Right atrium auricular region (tissue), 2 donors: ENCODE measurements at places on chromosomes 13 and 19. TPM values are rescaled to one million over a fixed set of nuclear protein-coding genes. Genes with fewer than 3 reads are reported as not detected.

The ARHGEF1 gene
- 45.8 TPM for total RNA-seq

GRCh38 chr13:51697855-51698254 lies 106.1 kb downstream of the DHRS12 start:
- H3K27ac ChIP-seq = no peak overlapping the region
- DNase-seq = no peak
- no peaks in the 10 kb centered on the region for H3K4me1 ChIP-seq
- H3K27me3 ChIP-seq = no peaks in the 10 kb centered on the region

- peaks cover 23% of the 10 kb centered on the region for H3K4me1 ChIP-seq
- H3K36me3 ChIP-seq = no peaks in the 10 kb centered on the region
- H3K4me3 ChIP-seq = no peak overlapping the region
- H3K27ac ChIP-seq = no peak overlapping the region
Measured at GRCh38 chr19:28878862-28879566, 333.9 kb downstream of the UQCRFS1 start.

DNA sequence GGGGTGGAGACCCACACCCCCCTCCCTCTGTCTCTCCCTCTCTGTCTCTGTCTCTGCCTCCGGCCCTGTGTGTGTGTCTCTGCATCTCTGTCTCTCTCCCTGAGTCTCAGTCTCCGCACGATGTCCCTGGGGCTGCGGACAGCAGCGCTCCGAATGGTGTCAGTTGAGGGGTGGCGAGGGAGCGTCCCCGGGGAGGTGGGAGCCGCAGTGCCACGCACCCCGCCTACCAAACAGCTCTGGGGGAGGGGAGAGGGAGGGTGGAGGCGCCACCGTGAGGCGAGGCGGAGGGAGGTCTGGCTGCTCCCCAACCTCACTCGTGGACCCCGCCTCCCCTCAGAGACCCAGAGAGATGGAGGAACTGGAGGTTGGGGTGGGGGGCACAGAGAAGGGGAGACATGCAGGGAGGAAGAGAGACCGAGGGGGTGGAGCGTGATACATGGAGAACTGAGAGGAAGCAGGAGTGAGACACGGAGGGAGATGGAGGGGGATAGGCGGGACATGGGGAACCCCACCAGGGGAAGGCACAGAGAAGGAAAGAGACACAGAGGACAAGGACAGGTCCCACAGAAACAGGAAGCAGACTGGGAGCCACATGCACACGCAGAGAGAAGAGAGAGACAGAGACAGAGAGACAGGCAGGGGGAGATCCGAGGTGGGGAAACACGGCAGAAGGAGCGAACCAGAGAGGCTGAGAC lies 7.2 kb downstream of the ERFL start:
- H3K4me1 ChIP-seq = no peaks in the 10 kb centered on the region
- peaks cover 14% of the 10 kb centered on the region for H3K27me3 ChIP-seq
- no peaks in the 10 kb centered on the region for H3K36me3 ChIP-seq
- no peak overlapping the region for H3K4me3 ChIP-seq
- H3K27ac ChIP-seq = no peak overlapping the region

DNA sequence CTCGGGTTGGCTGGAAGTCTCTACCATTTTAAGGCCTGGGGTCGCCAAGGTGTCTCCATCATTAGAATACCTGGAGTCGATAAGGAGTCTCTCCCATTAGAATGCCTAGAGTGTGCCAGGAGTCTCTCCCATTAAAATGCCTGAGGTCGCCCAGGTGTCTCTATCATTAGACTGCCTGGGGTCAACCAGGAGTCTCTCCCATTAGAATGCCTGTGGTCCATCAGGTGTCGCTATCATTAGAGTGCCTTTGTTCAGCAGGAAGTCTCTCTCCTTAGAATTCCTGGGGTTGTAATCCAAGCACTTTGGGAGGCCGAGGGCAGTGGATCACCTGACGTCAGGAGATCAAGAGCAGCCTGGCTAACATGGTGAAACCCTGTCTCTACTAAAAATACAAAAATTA lies 1533.0 kb downstream of the UQCRFS1 start:
- H3K27ac ChIP-seq = no peak overlapping the region
- H3K36me3 ChIP-seq = no peaks in the 10 kb centered on the region
- H3K4me1 ChIP-seq = no peaks in the 10 kb centered on the region
- no peaks in the 10 kb centered on the region for H3K27me3 ChIP-seq
- H3K4me3 ChIP-seq = no peak overlapping the region

DNA sequence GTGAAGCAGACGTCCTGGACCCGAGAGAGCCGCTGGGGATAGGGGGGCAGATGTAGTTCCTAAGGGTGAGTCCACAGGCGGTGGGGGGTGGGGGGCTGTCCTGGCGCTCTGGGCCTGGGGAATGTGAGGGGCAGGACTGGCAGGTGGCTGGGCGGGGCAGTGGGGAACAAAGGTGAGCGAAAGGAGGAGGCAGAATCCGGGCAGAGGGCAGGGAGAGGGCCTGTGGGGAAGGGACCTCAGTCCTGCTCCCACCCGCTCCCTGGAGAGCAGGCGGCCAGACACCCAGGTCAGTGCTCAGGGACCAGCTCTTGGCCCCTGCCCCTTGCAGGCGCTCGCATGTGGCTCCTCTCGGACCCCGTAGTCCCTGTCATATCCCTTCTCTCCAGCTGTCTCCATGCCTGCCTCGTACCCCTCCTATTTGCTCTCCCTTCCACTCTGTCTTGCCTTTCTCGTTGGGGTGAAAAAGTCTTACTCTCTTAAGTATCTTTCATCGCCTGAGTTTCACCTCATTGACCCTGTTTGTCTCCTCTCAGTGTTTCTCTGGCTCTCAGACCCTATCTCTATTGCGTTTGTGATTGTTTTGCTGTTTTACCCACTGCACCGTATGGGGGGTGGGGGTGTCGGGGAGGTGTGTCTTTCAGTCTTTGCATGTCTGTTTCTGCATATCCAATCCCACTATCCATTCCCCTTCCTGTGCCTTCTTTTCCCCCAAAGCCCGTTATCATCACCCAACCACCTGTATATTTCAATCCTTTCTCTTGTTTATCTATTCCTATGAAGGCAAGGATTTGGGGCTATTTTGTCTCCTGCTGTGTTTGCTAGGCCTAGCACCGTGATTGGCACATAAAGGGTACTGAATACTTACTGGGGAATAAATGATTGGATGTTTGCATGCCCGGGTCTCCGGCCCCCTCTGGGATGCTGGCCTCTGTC lies 5.8 kb downstream of the SPHK2 start:
- no peak for DNase-seq
- no peaks in the 10 kb centered on the region for H3K27me3 ChIP-seq
- peak overlapping the region; percentile 78 for H3K27ac ChIP-seq
- H3K4me1 ChIP-seq = peaks cover 35% of the 10 kb centered on the region

GRCh38 chr19:35650581-35650980 lies 2.5 kb downstream of the COX6B1 start:
- peaks cover 27% of the 10 kb centered on the region for H3K4me1 ChIP-seq
- no peaks in the 10 kb centered on the region for H3K27me3 ChIP-seq
- H3K4me3 ChIP-seq = no peak overlapping the region
- peaks cover 42% of the 10 kb centered on the region for H3K36me3 ChIP-seq

GRCh38 chr13:98390086-98390715 lies 186.7 kb downstream of the STK24 start:
- H3K27me3 ChIP-seq = no peaks in the 10 kb centered on the region
- H3K4me3 ChIP-seq = no peak overlapping the region
- H3K27ac ChIP-seq = peak overlapping the region; percentile 15
- peak; percentile 60 for DNase-seq
- H3K36me3 ChIP-seq = peaks cover 35% of the 10 kb centered on the region
- H3K4me1 ChIP-seq = no peaks in the 10 kb centered on the region
